Activated CD4-positive, CD25-positive, alpha-beta regulatory T cell (primary cell): ENCODE measurements at places on chromosomes 4 and X.
A peak's percentile ranks its signal among the peaks of the same experiment; 100 is the strongest.

DNA sequence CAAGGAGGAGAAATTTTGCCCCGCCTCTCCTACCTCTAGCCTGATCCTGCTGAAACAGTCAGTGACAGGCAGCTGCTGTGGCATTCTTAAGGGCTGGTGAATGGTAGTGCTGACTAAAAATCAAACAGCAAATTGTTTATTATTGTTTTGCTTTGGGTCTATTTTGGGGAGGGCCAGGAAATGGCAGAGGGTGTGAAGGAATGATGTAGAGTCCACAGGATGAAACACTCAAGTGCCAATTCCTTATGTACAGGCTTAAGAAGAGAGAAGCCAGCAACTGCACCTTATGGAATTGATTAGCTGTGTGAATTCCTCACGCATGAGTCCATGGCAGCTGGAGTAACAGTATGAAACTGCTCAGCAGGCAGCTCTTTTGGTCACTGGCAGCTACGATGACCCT lies 39.7 kb downstream of the VEGFC start:
- no peak for DNase-seq

DNA sequence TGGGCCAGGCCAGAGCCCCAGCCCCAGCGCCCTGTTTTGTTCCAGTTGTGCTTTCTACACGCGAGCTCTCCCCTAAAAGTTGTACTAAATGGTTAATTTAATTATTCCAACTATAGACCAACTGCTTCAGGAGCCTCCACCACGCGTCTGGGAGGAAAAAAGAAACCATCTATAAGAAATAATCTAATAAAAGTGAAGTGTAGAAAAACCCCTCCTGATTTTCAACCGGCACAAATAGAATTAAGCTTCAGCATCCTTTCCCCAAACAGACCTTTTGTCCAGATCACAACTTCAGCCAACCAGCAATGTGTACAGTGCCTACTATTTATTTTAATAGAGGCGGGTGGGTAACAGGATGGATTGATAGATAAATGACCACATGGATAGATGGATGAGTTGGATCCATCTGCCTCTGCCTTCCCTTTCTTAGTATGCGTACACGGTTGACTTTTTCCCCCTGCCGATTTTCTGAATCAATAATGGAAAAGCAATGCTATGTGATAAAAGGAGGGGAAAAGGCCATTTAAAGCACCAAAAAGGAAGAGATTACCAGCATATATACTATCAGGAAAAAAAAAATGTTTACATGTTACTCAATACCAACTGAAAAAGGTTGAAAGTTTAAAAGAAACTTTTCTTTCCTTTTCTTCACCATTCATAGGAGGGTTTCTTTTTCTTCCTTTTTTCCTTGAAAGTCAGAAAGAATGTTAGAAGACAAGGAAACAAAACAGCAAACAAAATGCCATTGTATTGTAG lies 3.7 kb upstream of the PHOX2B start:
- no peak for DNase-seq

- DNase-seq, result no peak
Observed at GRCh38 chrX:149909324-149910177, 19.8 kb upstream of the HSFX4 start.

DNA sequence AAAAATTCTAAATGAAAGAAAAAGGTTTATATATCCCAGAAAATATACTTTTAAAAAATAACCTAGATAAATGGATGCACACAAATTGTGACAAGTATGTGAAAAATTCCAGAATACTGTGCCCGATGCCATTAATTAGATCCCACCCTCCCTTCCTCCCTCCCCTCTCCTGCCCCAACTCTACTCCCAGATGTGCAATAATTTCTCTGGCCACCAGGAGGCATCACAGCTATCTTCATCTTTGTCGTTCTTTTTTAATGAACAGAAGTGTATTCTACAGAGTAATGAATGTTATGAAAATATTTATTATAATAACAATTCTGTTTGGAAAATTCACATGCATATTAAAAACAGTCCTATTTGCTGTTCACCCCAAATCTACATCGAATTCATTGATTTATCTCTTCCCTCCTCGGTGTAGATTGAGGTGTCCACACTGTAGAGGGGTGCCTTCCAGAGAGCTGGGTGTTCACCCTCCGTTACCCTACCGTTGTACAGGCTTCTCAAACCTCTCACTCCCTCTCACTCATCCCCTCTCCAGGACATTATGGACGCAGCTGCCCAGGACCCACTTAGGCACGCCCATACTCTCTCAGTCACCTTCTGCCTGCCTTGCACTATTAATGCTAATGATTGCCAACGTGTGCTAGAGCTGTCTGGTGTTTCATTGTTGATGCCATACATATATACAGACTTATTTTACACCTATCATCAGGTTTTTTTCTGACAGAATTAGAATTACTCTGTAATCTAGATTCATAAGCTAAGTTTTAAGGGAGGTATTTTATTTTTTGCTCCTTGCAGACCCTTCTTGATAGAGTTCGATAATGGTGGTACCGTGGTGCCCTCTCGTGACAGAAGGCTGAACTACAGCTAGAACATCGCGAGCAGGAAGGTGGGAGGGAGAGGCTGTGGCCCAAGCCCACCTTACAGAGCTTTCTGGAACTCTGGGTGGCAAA lies 14.1 kb downstream of the RAB40AL start:
- DNase-seq, result peak; percentile 19

DNA sequence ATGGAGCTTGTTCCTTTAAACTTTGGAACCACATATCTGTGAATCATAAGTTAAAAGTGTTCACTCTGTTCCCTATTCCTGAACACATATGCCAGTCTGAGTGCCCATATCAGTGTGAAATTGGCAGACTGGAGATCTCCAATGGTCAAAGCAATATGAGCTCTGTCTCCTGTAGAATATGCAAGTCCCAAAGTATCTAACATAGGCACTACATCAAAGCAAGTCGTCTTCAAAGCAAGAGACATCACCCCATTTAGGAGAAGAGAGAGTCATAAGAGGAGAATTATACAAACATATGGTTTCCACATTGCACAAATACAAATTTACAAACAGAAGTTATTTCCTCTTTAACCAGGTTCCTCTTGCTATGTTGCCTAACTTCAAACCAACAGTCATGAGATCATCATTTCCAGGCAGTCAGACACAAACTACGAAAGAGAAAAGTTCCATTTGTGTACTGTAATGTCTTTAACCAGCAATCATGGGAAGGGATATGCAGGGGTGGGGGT lies 9.9 kb upstream of the GK start:
- no peak for DNase-seq

- peak; percentile 18 for DNase-seq
Observed at GRCh38 chrX:110317061-110317819, 645 bp downstream of the AMMECR1 start.
